ENCODE measurements at places on chromosomes 16 and 17.

DNA sequence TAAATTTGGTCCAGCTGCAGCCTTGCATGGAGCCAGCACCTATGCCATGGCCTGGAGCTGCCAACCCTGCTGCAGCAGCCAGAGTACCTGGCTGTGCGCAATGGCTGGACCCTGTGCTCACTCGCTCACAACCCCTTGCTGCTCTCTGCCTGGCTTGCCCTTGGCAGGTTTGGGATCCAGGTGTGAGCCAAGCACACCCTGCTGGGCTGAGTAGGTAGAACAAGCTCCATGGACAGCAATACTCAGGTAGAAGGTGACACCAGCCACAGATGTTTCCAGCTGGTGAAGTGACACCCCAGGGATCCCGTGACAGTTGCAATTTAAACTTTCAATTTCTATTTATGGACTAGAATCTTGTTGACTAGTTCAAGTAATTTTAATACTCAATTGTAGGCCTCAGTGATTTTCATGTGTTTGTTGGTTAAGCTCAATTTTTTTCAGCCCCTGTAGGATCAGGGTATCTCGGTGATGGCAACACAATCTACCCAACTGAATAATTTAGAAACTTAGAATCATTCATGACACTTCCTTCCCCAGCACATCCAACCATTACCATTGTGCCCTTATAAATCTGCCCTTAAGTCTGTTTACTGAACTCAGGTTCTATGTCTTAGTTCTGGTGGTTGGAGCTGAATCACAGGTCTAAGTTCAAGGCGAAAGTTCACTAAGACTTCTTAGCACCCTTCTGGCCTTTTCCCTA lies 480.0 kb downstream of the PMP22 start:
- no peak for DNase-seq

DNA sequence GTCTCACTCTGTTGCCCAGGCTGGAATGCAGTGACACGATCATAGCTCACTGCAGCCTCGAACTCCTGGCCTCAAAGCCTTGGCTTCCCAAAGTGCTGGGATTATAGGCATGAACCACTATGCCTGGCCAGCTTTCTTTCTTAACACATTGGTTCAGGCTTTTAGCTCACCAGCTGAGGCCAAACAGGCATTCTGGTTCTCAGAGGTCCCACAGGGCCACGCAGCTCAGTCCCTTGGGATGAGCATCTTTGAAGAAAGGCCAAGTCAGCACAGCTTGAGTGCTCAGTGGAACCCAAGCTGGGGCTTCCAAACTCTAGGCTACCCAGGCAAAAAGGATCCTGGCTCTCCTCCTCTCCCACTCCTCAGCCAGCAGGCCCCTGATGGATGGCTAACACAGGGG lies 2.5 kb downstream of the PIK3R5 start:
- no peak for DNase-seq

DNA sequence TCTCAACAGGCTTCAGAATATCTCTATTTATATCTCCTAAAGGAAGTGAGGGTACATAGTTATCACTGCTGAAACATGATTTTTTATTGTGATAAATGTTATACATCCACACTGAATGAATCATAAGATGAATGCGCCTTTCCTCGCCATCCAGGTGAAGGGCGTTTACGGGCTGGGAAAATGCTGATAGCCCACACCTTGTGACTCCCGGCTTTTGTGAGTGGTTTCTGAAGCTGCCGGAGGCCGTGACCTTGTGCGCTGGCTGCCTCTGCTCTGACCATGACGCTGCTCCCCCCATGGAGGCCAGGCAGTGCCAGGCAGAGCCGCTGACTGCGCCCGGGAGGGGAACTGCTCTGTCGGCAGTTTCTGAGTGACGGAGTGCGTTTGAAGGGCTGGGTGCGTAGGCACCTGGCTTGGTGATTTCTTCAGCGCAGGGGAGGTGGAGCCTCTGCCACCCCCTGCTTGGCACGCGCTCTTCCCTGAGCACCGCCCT lies 97.2 kb downstream of the RAP1GAP2 start:
- no peak for DNase-seq

DNA sequence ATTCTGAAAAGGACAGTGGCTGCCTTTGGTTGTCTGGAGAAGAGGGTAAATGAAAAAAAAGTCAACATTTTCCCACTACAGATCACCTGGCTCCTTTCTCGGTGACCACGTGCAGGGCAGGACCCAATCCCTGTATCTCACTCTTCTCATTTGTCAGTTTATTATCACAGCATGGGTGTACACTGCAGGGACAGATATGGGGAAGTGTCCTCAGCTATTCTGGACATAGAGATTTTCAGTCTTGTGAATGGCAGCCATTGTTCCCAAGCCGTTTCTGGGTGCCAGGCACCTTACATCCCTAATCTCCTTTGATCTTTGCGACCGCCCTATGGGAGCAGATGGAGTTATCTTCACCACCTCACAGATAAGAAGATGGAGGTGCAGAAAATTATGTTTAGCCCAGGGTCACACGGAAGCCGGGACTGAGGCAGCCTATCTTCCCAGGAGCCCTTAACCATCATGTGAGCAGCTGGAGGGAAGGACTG lies 7.2 kb downstream of the ADORA2B start:
- no peak for DNase-seq

DNA sequence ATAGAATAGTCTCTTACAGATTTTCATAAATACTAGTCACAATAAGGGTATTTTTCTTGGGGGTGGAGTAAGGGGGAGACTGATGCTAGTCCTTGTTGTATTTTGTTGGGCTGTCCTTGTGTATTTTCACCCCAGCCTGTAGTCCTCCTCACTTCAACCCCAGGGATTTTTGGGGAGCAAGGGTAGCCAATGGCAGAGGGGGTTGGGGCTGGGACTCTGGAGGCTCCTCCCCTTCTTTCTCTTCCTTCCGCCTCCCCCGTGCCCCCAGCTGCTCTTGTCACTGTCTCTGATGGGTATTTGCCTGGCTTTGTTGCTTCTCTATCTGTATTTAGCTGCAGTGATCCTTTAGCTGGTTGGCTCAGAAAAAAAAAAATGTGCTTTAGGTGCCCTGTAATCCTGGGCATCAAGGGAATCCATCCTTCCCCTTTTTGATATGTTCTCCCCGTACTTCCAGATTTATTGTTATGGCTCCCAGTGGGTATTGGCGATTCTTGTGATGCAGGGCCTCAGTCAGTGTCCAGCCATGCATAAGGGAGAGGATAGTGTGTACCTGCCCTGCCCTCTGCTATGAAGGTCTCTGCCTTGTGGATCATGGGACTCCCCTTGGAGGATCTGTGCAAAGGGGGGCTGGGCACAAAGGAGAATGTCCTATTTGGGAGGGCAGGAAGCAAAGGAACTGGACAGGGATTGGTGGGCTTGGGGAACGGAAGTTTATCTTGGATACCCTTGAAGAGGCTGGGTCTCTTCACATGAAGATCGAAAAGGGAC lies 16.5 kb downstream of the SNF8 start:
- DNase-seq, result no peak

DNA sequence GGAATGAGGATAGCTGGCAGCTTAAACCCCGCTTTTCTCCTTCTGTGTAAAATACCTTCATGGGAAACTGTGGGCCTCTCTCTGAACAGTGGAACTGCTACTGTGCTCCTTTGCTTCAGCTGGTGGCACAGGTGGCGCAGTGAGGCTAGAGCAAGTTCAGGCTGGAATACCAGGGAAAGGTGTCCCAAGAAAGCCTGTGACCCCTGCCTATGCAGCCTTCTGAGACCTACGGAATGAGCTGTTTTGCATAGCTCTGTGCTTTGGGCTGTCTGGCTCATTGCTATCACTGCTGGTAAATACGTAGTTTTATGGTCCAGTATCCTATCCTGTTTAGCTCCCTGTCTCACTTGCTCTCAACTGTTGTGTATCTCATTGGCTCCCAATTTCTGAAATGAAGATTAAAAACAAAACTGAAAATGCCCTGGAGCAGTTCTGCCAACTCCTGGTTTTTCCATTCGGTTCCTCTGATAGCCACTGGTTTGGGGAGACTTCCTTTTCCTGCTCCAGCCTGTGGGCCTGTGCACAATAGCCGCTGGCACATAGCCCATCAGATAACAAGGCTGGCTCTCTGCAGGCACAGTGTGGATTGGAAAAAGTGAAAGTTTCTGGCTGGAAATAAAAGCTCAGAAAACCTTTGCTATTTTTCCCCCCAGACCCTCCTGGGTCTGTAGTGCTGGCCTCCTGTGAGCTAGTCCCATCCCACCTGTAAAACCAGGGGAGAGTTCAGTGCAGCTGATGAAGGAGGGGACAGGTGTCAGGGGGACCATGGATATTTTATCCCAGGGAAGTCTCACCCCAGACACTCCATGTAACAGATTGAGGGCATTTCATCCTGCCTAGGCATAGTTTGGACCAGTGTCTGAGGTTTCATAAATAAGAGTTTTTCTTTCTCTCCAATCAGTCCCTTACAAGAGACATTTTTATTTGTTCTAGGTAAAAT lies 24.0 kb downstream of the LIMD2 start:
- DNase-seq, result no peak

DNA sequence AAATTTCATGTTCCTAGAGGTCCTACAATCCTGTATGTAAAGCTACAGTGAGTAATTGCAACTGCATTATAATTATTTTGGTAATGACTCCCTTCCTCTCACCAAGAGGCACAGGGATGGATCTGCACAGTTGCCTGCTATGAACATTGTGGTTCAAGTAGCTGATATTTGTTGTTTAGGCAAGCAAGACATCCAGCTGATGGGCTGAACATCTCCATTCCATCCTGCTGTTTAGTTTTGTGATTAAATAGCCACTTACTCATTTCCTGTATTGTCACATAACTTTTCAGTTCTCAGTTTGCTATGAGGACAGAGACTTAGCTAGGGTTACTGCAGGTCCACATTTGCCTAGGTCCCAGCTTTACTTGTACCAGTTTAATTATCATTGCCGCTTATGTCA lies 181.2 kb upstream of the TBX2 start:
- no peak for DNase-seq

- DNase-seq, result no peak
These were observed 19.9 kb upstream of the MRPS23 start for GRCh38 chr17:57869617-57870282.

- no peak for DNase-seq
These were observed 296.7 kb upstream of the FOXF1 start for GRCh38 chr16:86213437-86214205.

DNA sequence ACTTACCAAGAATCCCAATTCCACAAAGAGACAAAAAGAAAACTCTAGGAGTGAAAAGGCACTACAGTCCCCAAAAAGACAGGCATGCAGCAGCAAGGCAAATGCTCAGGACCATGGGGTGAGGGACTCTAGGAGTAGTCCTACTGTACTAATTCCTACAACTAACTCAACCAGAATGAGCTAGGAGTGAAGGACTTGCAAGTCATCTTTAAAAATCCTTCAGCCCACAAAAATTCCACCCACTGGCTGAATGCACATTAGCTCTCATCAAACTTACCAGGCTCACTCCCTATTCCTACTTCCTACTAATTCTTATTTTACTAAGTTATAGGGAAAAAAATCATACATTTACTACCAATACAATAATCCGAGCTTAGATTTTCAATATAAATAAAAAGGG lies 141.7 kb upstream of the C17orf78 start:
- DNase-seq, result no peak

GRCh38 chr16:86884390-86884650 lies 306.0 kb downstream of the FOXL1 start:
- DNase-seq, result no peak

DNA sequence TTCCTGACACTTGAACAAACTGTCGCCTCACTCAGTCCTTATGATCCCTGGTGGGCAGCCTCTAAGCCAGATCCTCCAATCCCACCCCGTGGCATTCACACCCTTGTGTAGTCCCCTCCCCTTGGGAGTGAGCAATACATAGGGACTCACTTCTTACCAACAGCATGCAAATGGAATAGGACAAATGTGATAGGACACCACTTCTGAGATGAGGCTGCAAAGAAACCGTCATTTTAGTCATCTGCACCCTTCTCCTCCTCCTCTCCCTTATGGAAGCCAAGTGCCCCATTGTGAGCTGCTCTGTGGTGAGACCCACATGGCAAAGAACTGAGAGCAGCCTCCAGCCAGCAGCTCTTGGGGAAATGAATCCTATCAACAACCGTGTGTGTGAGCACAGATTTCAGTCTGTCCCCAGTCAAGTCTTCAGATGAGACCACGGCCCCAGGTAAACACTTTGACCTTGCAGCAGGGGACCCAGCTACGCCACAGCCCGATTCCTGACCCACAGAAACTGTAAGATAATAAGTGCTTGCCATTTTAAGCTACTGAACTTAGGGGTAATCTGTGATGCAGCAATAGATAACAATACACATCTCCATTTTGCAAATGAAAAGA lies 46.9 kb downstream of the ZFHX3 start:
- DNase-seq, result no peak

DNA sequence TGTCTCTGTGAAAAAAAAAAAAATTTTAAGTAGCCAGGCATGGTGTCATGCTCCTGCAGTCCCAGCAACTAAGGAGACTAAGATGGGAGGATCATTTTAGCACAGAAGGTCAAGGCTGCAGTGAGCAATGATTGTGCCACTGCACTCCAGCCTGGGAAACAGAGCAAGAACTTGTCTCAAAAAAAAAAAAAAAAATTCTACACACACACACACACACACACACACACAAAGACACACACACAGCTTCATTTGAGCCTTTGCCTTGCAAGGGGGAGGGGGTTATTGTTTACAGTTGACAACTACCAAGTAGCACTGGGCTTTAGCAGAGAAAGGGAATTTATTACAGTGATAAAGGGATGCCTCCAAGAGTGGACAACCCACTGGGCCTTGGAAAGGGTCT lies 4.9 kb upstream of the POLR3E start:
- DNase-seq, result no peak

DNA sequence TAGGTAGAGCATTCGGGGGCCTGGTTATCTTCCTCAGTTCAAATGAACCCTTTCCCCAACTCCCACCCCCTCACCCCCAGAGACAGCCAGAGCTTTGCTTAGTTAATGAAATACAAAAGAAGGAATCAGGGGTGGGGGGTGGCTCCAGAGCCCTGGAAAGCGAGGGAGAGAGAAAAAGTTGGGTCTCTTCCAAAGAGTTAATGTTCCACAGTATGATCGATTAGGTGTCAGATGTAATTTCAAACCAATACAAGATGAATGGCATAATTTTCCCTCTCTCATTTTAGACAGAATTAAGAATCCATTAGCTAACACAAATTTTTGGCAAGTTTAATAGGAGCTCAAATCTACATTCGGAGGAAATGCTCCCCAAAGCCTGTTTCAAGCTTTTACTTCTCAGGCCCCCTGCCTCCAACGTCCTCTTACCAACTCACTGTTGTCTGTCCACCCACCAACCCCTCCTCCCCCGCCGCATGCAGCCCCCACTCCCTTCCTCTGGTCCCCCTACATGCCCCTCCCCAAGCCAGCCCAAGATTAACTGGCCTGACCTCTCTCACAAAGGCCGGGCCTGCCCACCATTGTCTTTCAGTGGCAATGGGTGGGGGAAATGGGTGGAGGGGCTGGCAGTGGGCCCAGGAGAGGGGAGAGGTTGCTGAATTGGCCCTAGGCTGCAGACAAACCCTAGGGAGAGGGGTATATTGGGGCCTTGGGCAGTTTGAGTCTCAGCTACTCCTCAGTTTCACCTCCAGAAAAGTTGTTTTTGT lies 28.2 kb downstream of the NEUROD2 start:
- no peak for DNase-seq

GRCh38 chr17:79414063-79414792 lies 196.6 kb downstream of the RBFOX3 start:
- DNase-seq, result no peak

- DNase-seq, result no peak
These were observed 117.7 kb downstream of the USP22 start for GRCh38 chr17:20925091-20925490.

GRCh38 chr17:34683390-34683789 lies 104.0 kb downstream of the TMEM132E start:
- no peak for DNase-seq

GRCh38 chr17:19386974-19387920 lies at the start of gene MFAP4:
Gene MFAP4, minus strand, starts transcription at chr17:19387190. Its CDS starts 35 bp downstream, at chr17:19387155.
- no peak for DNase-seq
